ENCODE measurements at places on chromosomes 13 and 19.

DNA sequence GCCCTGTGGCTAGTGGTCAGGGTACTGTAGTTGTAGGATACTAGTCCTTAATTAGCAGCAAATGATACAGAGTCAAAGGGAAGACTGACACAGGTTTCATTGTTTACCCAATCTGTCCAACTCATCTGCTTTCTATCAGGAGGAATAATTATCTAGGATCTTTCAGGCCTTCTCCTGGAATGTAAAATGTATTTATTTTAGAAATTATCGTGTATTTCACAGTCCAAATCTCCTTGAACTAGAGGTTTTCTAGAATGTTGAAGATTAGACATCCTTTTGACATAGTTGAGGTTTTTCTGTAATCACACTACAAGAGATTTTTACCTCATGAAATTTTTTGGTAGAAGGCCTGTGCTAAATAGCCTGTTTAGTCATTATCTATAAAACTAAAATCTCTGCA, 1694.8 kb upstream of the PCDH20 start:
- peak; percentile 32 for DNase-seq

DNA sequence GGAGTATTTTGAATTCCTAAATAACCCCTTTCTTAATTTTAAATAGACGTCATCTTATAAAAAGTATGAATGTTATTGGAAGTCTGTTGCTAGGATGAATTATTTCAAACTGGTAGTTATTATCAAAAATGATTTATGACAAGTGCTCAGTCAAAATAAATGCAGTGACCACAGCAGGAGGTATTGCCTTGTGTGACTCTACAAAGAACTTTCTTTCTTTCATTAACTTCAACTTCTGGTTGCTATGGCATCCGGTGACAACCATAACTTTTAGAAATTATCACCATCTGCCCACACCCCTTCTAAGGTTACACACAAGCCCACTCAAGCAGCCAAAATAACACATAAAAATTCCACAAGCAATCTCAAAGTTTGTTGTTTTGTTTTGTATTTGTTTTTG, 189.9 kb downstream of the DACH1 start:
- DNase-seq = no peak

DNA sequence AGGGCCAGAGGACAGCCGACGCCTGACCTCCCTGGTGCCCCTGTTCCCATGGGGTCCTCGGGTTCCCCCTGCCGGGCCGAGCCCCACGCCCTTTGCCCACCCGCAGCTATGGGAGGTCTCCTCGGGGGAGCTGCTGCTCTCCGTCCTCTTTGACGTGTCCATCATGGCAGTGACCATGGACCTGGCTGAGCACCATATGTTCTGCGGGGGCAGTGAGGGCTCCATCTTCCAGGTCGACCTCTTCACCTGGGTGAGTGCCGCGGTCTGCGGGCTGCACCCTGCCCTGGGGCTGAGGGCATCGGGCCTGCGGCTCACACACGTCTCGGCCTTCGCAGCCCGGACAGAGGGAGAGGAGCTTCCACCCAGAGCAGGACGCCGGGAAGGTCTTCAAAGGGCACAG, 6.6 kb downstream of the WDR18 start:
- no peak for DNase-seq

GRCh38 chr19:46176116-46176860, 28.2 kb downstream of the IGFL2 start:
- DNase-seq = no peak

DNA sequence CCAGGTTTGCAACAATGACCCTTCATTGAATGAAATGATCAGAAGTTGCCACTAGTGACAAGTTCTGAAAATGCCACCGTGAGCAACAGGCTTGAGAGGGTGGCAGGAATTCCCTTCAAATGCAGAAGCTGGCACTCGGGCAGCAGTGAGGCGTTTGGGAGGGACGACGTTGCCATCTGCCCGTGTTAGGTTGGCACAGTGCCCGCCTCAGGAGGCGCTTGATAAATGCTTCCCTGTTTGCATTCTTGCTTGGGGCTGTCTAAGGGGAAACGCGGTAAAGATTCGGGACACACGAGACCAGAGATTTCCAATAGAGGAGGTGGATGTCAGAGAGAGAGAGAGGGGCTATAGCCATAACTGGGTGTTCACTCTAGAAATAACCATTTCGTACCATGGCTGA, 101.9 kb downstream of the TEX29 start:
- no peak for DNase-seq

DNA sequence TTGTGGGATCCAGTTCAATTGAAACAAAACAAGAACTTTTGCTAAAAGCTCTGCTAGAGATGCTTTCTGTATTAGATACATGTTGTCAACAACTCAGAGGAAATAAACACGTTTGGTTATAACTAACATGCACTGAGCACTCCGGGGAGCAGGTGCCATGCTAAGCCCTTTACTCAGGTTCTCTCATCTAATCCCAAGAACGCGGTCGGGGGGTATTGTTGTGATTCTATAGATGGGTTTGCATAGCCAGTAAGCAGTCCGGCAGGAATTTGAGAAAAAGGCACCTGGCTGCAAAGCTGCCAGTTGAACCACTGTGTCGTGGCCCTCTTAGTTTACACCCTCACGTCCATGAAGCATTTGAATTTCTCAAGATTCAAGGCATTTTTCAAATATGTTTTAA, 24.3 kb upstream of the SPACA7 start:
- no peak for DNase-seq

DNA sequence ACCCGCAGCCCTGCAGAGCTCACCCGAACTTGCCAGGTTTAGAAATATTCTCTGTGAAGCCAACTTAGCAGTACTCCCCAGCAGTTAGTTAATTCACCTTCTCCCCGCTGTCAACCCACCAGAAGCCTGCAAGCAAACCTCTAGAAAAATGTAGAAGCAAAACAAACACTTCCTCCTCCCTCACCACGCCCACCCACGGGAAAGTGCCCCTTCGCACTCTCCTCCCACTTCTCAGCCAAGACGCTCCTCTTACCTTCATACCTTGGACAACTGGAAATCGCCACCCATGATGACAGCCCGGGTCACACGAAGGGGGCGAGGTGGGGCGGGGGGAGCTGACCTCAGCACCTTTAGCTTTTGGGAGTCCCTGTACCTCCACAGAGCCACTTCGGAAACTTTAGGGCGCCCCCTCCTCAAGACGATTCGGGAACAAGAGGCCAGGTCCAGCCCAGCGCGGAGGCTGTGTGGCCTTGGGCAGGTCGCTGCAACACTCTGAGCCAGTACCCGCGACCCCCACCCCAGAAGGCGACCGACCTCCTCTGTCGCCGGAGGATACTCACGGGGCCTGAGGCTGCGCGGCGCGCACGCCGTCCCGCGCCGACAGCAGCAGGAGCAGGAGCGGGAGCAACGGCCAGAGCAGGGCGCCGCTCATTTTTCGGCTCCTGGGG, 485 bp downstream of the CPAMD8 start:
- no peak for DNase-seq

- DNase-seq = no peak
These were observed 35.2 kb downstream of the CAPN12 start for GRCh38 chr19:38709119-38709518.

GRCh38 chr13:27562457-27562856, 57.9 kb downstream of the LNX2 start:
- no peak for DNase-seq

GRCh38 chr13:110492679-110493593, 68.6 kb downstream of the RAB20 start:
- DNase-seq = no peak

GRCh38 chr13:113216254-113217048, 7.0 kb downstream of the CUL4A start:
- DNase-seq = no peak

DNA sequence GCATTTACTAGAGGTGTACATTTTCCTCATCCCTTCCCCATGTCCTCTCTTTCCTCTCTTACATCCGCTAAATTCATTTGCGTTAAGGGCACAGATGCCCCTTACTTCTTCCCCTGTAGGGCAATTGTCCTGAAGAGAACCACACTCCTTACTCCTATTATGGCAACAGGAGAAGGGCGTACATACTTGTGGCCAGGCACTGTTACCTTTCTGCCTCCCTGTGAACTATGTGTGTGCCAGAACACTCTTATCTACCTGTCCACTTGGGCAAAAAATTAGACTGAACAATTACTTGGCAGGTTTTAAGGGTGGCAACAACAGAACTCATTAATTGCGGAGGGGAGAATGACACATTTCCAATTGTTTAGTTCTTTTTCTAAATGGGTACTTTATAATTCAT, 152.5 kb downstream of the RGCC start:
- DNase-seq = no peak

- no peak for DNase-seq
These were observed 424.5 kb downstream of the PCDH9 start for GRCh38 chr13:66805657-66806056.

DNA sequence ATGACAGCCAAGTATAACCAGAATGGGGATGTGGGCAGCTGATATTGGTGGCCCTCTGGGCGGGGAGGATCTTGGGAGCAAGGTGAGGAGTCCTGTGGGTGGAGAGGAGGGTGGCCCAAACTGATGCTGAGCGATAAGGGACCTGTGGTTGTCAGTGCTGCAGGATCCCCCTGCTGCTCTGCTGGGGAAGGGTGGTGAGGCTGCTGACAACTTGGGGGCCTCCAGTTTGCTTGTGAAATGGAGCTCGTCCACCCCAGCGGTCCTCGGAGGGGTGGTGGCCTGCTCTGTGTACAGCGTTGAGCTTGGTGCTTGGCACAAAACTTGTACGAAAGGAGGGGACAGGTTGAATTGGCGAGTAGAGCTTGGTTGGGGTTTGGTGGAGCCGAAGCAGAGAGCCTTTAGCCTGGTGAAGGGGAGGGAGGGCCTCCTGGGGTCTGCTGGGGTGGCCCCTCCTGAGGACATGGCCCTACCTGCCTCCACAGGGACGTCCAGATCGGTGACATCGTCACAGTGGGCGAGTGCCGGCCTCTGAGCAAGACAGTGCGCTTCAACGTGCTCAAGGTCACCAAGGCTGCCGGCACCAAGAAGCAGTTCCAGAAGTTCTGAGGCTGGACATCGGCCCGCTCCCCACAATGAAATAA, 2.9 kb downstream of the RPS11 start:
- no peak for DNase-seq

- no peak for DNase-seq
These were observed 32.9 kb upstream of the SLC15A1 start for GRCh38 chr13:98785405-98785804.

DNA sequence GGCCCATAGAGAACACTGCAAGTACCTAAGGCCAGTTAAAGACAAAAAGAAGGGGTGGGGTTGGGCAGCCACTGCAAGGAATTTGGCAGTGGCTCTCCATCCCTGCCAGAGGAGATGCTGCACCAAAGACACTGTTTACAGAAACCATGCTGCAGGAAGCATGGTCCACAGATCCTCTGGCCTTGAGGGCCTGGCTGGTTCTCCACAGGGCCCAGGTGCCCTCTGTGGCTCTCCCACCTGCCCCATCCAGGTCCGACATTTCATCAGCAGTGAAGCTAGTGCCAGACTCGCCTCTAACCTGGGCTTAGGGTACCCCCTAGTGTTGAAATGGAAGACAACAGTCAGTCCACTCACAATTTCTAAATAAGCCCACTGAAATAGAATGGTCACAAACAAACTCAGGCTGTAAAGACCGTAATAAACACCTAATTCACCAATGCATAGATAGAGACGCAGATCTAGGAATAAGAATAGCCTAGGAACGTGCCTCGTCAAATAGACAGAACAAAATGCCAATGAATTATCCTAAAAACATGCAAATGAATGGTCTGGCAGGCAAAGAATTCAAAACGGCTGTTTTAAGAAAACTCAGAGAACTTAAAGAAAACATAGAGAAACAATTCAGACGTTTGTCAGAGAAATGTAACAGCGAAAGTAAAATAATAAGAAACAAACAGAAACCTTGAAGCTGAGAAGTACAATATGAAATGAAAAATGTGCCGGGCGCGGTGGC, 23.3 kb downstream of the LYPD4 start:
- no peak for DNase-seq

DNA sequence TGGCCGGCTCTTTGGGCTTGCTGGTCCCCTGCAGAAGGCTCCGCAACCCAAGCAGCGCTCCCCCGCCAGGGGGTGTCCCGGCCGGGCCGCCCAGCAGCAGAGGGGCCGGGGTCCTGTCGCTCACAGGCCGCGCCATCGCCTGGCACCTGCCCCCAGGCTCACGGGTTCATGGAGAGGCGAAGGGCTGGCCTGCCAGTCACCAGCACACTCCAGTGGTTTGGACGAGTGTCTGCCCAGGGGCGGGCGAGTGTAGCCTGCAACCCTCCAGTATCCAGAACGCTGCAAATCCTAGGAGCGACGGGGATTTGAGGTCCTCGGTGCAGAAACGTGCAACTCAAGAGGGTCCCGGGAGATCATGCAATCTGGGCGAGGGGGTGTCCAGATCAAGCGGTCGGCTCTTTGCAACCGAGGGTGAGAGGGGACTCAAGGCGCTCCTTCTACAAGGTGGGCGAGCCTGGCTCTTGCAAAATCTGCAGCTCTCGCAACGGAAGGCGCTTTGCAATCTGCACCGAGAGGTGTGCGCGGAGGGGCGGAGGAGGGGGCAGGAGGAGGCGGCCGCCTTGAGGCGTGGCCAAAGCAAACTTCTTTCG, at the start of gene DBP:
Gene DBP (minus strand): TSS at position 521 of the 590 bp plus-strand sequence. CDS start 385 bp downstream, at position 136.
- DNase-seq = no peak

- DNase-seq = no peak
These were observed 148.8 kb downstream of the FLT1 start for GRCh38 chr13:28346154-28346553.

DNA sequence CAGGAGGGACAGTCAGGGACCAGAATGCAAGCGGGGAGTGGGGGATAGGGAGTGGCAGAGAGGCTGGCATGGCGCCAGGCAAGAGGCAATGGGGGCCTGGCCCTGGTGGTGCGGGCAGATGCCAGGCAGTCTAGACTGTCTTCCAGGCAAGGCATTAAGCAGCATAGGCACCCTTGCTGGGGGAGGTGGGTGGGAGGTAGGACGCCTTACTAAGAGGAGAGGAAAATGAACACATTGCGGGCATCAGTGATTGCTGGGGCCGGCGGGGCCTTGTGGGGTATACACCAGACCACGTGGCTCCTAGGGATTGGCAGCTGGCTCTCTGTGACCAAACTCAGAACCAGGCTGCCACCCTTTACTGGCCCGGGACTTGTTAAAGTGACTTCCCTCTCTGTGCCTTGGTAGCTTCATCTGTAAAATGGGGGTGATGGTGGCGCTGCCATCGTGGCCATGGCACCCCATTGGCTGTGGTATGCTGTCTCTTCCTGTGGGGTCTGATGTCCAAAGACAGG, 46.0 kb downstream of the DNM2 start:
- DNase-seq = no peak

- DNase-seq = no peak
These were observed 21.2 kb upstream of the SCEL start for GRCh38 chr13:77514336-77514726.

DNA sequence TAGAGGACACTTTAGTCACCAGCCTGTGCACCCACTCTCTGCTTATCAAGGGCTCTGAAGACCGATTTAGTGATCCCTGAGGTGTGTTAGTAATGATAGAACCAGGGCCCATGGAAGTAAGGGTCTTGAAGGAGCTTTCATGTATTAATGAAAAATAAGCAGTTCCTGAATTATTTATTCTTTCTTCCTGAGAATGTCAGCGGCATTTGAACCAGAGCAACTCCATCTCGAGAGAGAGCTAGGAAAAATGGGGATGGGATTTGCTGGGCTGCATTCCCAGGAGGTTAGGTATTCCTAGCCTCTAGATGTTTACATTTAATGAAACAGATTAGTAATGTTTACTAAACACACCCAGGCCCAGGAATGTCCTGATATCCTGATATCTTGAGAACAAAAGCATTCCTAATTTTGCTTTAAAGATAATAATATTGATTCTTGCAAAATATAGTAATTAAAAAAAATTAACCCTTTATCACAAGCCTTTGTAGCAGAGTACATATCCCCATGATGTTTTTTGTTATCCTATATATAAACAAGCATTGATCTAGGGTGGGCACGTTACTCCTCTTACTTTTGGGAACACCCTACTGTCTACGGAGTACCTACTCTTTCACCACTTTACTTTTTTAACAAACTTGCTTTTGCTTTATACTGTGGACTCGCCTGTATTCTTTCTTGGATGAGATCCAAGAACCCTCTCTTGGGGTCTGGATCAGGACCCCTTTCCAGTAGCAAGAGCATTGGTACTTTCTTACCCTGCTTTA, 63.1 kb downstream of the COG3 start:
- DNase-seq = no peak
